ENCODE measurements at places on chromosomes 6 and 20. TPM values are rescaled to one million over a fixed set of nuclear protein-coding genes. Genes with fewer than 3 reads are reported as not detected.

C6orf132 gene
- 4.2 TPM for total RNA-seq

APOBEC2 gene
- not detected for total RNA-seq

CFB gene
- total RNA-seq, result 130 TPM

RBPJL gene
- total RNA-seq, result not detected

HINT3 gene
- total RNA-seq, result 26.2 TPM

CD24 gene
- total RNA-seq, result 201 TPM

WASF1 gene
- total RNA-seq, result 19.7 TPM

GRCh38 chr6:24195836-24196597, 70.0 kb downstream of the NRSN1 start:
- H3K4me3 ChIP-seq, result no peak overlapping the region
- no peak for DNase-seq
- H3K4me1 ChIP-seq, result no peaks in the 10 kb centered on the region
- no peaks in the 10 kb centered on the region for H3K27me3 ChIP-seq
- H3K27ac ChIP-seq, result no peak overlapping the region

- no peak overlapping the region for H3K27ac ChIP-seq
- H3K4me1 ChIP-seq, result no peaks in the 10 kb centered on the region
- no peak for DNase-seq
- H3K36me3 ChIP-seq, result no peaks in the 10 kb centered on the region
These were observed 357.9 kb upstream of the AGPAT4 start for GRCh38 chr6:161631676-161632194.

DNA sequence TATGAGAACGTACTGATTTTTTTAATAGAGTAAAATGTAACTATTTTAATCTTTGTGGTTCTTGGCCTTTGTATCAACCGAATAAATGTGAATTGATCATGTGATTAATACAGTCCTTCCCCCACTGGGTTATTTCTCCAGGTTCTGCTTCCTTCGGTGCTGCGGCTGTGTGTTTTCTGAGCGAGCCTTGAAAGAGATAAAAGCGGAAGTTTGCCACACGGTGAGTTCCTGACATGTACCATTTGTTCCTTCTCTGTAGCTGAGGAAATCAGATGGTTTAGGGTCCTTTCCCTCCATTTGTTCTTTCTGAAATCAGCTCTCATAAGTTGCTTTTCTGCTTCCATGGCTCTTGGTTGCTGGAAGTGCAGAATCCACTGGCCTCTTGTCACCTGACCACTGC, 15.5 kb downstream of the RTF2 start:
- H3K27me3 ChIP-seq, result no peaks in the 10 kb centered on the region
- no peak overlapping the region for H3K4me3 ChIP-seq
- H3K36me3 ChIP-seq, result peaks cover 9% of the 10 kb centered on the region

- no peaks in the 10 kb centered on the region for H3K4me1 ChIP-seq
- no peaks in the 10 kb centered on the region for H3K27me3 ChIP-seq
These were observed 671.8 kb downstream of the QKI start for GRCh38 chr6:164086076-164086887.

GRCh38 chr6:149863698-149864577, at the start of gene LRP11:
LRP11 (minus strand) TSS chr6:149864359; CDS start chr6:149864020, 339 bp downstream.
- H3K27ac ChIP-seq, result peak within 1 kb of the TSS; percentile 96
- peak within 1 kb of the TSS; percentile 90 for H3K4me3 ChIP-seq
- H3K36me3 ChIP-seq, result no peaks in the 10 kb centered on the region
- peak; percentile 88 for DNase-seq
- no peaks in the 10 kb centered on the region for H3K27me3 ChIP-seq

- H3K36me3 ChIP-seq, result no peaks in the 10 kb centered on the region
- H3K4me3 ChIP-seq, result no peak overlapping the region
- no peak for DNase-seq
- no peaks in the 10 kb centered on the region for H3K4me1 ChIP-seq
- no peaks in the 10 kb centered on the region for H3K27me3 ChIP-seq
These were observed 83.0 kb upstream of the ELOVL5 start for GRCh38 chr6:53431704-53432103.

DNA sequence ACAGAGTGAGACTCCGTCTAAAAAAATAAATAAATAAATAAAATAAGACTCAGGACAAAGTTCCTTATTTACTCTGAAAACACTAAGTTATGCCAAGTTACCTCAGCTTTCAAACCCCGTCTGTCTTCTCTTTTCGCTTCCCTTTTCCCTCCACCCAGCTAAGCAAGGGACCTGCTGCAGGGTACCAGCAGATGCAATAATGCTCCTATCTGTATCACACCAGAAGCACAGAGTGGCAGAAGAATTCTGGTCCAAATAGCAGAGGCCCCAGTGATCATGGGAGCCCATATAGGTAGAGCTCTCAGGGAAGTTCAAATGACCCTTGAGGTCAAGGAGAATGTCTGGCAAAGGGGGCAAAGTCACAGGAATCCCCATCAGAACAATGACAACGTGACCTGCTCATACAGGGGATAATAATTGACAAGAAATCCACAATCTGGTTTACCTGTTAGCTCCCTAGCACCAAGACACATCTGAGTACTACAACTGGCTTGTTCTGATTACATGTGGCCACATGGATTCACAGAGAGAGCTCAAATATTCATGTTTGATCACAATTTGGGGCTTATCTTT, 8.7 kb downstream of the GCM1 start:
- no peak for DNase-seq
- no peak overlapping the region for H3K27ac ChIP-seq
- no peaks in the 10 kb centered on the region for H3K36me3 ChIP-seq
- H3K4me1 ChIP-seq, result no peaks in the 10 kb centered on the region
- H3K4me3 ChIP-seq, result no peak overlapping the region

GRCh38 chr6:19181211-19181610, 656.0 kb upstream of the ID4 start:
- no peaks in the 10 kb centered on the region for H3K27me3 ChIP-seq
- DNase-seq, result no peak
- H3K36me3 ChIP-seq, result no peaks in the 10 kb centered on the region
- H3K27ac ChIP-seq, result peak overlapping the region; percentile 36
- H3K4me1 ChIP-seq, result no peaks in the 10 kb centered on the region
- no peak overlapping the region for H3K4me3 ChIP-seq

DNA sequence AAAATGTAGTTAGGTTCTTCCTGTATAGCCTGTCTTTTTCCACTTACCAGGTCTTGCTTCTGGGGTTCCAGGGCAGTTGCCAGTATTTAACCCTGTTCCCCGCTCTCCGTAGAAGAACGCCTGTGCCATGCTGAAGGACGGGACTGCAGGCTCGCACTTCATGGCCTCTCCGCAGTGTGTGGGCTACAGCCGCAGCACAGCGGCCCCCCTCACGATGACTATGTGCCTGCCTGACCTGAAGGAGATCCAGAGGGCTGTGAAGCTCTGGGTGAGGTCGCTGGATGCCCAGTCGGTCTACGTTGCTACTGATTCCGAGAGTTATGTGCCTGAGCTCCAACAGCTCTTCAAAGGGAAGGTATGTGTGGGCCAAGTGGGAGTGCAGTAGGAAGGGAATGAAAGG, 23.0 kb downstream of the POFUT1 start:
- H3K4me1 ChIP-seq, result no peaks in the 10 kb centered on the region
- no peak overlapping the region for H3K27ac ChIP-seq
- no peaks in the 10 kb centered on the region for H3K27me3 ChIP-seq

GRCh38 chr6:132964101-132964867, 149.9 kb downstream of the RPS12 start:
- peaks cover 4% of the 10 kb centered on the region for H3K4me1 ChIP-seq
- no peak overlapping the region for H3K4me3 ChIP-seq
- H3K27me3 ChIP-seq, result no peaks in the 10 kb centered on the region
- no peak overlapping the region for H3K27ac ChIP-seq
- H3K36me3 ChIP-seq, result no peaks in the 10 kb centered on the region
- DNase-seq, result no peak

GRCh38 chr6:27518881-27519795, 46.2 kb upstream of the ZNF184 start:
- H3K27me3 ChIP-seq, result peaks cover 6% of the 10 kb centered on the region
- H3K36me3 ChIP-seq, result no peaks in the 10 kb centered on the region
- no peaks in the 10 kb centered on the region for H3K4me1 ChIP-seq
- peak overlapping the region; percentile 75 for H3K4me3 ChIP-seq

- no peaks in the 10 kb centered on the region for H3K4me1 ChIP-seq
- peaks cover 10% of the 10 kb centered on the region for H3K27me3 ChIP-seq
- no peak overlapping the region for H3K4me3 ChIP-seq
These were observed 226.9 kb upstream of the KCNG1 start for GRCh38 chr20:51249781-51250180.

- no peaks in the 10 kb centered on the region for H3K4me1 ChIP-seq
- H3K27me3 ChIP-seq, result no peaks in the 10 kb centered on the region
- H3K4me3 ChIP-seq, result no peak overlapping the region
- H3K36me3 ChIP-seq, result no peaks in the 10 kb centered on the region
- no peak for DNase-seq
These were observed 20.1 kb downstream of the ZNF831 start for GRCh38 chr20:59183751-59184150.

GRCh38 chr6:43736844-43737243, 33.2 kb upstream of the VEGFA start:
- no peaks in the 10 kb centered on the region for H3K27me3 ChIP-seq
- no peak overlapping the region for H3K4me3 ChIP-seq
- H3K4me1 ChIP-seq, result no peaks in the 10 kb centered on the region
- no peak for DNase-seq
- H3K36me3 ChIP-seq, result no peaks in the 10 kb centered on the region

DNA sequence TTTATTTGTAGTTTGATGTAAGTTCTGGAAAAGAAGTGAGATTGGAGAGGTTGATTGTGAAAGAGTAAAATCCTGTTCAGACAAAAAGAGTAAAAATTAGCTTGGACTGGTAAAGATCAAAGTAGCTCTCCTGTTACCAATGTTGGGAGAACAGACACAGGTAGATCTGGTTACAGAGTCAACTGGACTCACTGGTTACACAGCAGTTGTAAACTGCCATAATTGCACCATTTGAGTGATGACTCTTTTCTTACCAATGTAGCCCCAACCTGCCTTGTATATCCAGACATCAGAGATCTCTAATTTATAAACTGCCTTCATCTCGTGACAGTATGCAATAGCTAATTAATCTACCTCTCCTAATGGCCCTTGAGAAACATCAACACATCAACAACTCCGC, 165.6 kb upstream of the PRSS16 start:
- DNase-seq, result no peak
- H3K27ac ChIP-seq, result no peak overlapping the region
- H3K4me3 ChIP-seq, result no peak overlapping the region
- H3K36me3 ChIP-seq, result no peaks in the 10 kb centered on the region
- H3K27me3 ChIP-seq, result peaks cover 3% of the 10 kb centered on the region

DNA sequence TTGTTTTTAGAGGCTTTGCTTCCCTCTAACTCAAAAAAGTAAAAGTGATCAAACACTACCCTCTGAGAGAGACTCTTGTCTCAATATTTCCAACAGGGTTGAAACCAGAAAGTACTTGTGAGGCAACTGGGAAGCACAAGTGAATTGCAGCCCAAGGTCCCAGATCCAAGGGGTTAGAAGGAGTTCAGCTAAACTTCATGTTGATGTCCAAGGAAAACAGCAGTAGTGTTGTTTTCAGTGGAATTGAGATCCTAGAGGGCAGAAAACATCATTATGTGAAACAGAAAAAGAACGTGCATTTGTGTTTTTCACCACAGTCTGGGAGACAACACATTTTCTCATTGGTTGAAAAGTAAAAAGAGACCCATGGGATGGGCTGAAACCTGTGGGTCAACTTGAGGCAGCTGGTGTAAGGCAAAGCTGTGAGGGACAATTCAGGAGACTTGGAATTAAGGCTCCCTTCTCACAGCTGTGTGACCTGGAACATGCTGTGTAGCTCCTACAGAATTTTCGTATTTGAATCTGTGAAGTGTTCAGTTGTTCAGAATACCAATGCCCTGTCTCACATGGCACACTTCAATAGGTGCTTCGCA, 508.3 kb downstream of the BMP2 start:
- H3K4me1 ChIP-seq, result no peaks in the 10 kb centered on the region
- no peaks in the 10 kb centered on the region for H3K27me3 ChIP-seq
- no peak overlapping the region for H3K27ac ChIP-seq
- H3K36me3 ChIP-seq, result no peaks in the 10 kb centered on the region
- H3K4me3 ChIP-seq, result no peak overlapping the region
- DNase-seq, result no peak

DNA sequence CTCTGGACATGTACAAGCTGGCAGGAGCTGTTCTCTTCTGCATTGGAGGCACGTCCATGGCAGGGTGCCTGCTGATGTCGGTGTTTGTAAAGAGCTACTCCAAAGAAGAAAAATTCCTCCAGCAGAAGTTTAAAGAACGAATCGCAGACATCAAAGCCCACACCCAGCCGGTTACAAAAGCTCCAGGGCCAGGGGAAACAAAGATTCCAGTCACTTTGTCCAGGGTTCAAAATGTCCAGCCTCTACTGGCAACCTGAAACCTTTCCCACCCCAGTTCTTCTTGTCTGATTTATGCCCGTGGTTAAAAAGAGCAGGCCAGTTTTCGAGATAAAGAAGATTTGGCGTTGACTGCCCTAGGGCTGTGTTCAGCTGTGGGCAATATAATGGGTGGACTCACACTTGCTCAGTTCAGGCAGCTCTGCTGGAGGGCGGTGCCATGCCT, 19.7 kb downstream of the NRSN1 start:
- no peak overlapping the region for H3K4me3 ChIP-seq
- no peaks in the 10 kb centered on the region for H3K27me3 ChIP-seq
- H3K36me3 ChIP-seq, result no peaks in the 10 kb centered on the region
- H3K4me1 ChIP-seq, result no peaks in the 10 kb centered on the region

DNA sequence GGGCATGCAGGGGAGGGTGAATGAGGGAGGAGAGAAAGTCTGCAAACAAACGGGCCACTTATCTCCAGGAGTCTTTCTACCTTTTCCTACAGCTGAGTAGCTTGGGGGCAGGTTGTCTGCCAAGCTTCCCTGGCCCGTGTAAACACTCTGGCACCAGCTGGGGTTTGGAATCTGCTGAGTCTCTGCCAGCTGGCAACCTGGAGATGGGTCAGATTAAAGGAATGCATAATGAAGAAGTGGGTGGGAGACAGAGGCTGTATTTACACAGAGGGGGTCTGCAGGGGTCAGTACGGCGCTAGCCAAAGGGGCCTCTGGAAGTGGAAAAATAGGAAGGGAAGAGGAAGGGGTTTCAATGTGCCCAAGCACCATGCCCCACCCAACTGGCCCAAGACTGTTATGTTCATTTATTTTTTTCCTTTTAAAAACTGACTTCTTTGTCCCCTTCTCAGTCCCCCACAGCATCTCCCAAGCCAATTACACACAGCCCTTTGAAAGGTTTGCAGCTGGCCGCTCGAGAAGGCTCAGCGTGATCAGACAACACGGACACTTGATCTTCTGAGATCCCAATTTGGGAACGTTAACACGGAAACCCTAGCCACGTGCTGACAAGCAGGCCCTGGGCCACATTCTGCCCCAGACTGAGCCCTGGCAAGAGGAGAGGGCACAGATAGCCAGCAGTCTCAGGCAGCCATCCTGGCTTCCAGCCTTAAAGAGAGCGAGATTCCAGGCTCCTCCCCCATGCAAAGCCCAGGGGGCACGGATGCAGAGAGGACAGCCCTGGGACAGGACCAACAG, 25.2 kb downstream of the TRAM2 start:
- H3K4me1 ChIP-seq, result peaks cover 8% of the 10 kb centered on the region
- H3K27ac ChIP-seq, result peak overlapping the region; percentile 67
- H3K36me3 ChIP-seq, result no peaks in the 10 kb centered on the region
- no peaks in the 10 kb centered on the region for H3K27me3 ChIP-seq
- peak; percentile 73 for DNase-seq
- H3K4me3 ChIP-seq, result no peak overlapping the region

Data from breast epithelium (tissue), 4 donors.